ENCODE measurements at places on chromosomes 4 and X.

DNA sequence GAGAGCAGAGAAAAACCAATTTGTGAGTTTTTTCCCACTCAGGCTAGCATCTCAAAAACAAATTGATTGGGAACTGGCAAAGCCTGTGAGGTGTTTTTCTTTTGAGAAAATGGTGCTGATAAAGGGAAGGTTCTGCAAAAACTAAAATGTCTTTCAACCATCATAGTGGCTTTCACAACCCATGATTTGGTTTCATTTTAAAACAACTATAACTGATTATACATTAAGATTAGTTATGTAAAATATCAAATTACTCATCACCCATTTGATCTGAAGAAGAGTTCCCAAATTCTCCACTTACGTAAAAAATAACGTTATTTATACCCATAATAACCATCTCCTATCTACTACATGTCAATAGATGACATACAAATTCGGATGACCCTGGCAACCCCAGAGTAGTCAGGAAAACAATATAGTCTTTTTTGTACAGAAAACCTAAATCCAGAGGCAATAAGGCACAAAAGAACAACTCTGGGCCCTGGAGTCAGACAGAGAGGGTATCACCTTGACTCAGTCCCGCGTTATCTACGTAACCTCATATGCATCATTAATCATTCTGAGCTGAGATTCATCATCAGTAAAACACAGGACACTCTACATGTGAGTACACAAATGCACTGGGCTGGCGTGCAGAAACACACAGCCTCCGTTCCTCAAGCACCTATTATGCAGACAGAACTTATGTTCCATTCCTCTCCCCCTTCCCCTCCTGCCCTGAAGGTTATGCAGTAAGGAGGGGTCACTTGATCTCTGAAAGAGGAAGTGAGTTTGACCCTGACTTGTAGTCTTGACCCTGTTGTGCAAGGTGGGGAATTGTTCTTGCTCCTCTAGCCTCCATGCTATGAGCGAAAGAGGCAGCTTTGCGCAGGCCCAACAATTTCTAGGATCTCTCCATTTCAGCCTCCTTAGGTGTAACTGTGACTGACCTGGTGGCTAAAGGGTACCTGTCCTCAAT is 82.2 kb downstream of the SLC9A7 start:
- no peak for DNase-seq

DNA sequence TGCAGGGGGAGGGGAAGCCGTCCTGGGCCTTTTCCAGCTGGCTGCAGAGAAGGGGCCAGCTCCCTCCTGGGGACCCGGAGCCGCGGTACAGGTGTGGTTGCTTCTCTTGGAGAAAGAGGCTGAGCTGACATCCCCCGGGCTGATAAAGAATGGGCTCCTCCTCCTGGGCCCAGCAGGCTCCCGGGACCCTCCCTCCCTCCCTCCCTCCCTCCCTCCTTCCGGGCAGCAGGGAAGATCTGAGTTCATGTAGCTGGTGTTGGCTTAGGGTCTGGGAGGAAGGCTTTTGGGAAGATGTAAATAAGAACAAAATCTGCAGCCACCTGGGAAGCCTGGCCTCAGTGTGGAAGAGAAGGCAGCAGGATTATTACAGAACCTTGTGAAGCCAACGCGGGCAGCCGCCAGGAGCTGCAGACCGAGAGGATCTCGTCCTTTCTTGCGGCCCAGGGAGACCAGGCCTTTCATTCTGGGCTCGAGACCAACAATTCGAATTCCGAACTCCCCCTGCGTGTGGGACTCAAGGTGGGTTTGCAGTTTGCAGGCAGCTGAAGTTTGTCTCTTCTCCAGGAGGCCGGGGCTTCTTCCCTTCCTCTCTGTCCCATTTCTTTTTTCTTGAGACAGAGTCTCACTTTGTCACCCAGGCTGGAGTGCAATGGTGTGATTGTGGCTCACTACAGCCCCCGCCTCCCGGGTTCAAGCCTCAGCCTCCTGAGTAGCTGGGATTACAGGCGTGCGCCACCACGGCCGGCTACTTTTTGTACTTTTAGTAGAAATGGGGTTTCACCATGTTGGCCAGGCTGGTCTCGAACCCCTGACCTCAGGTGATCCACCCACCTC is at the start of gene PLCXD1:
PLCXD1 (plus strand) TSS at position 216 of the 834 bp plus-strand sequence. CDS start 2,807 bp downstream, outside the sequence.
- DNase-seq, result no peak

GRCh38 chrX:150080497-150080896 is 142.2 kb upstream of the EOLA2 start:
- no peak for DNase-seq

- peak; percentile 75 for DNase-seq
These were observed 37.4 kb upstream of the RXFP1 start for GRCh38 chr4:158484173-158484885.
